Motor neuron (in vitro differentiated cells): ENCODE measurements at places on chromosomes 6 and 20.

- ATAC-seq: peak; percentile 47
Observed at GRCh38 chr6:69279805-69280204, 517.0 kb downstream of the LMBRD1 start.

DNA sequence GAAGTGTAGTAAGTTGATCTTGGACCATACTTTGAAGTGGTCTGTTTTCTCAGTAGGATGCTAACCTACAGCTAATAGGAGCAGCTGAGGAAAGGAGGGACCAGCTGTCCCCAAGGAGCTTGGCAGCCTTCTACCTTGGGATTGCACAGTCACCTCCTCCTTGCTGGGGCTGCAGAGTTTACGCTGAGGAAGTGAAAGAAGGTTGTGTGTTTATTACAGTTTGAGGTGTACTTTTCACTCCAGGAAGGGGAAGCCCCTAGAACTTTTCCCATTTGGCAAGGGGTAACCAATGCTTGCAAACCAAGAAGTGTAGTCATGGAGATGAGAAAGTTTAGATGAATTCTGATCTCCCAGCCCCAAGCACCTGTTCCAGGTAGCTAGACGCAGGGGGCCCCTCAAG lies 58.8 kb downstream of the BMP6 start:
- ATAC-seq: no peak

DNA sequence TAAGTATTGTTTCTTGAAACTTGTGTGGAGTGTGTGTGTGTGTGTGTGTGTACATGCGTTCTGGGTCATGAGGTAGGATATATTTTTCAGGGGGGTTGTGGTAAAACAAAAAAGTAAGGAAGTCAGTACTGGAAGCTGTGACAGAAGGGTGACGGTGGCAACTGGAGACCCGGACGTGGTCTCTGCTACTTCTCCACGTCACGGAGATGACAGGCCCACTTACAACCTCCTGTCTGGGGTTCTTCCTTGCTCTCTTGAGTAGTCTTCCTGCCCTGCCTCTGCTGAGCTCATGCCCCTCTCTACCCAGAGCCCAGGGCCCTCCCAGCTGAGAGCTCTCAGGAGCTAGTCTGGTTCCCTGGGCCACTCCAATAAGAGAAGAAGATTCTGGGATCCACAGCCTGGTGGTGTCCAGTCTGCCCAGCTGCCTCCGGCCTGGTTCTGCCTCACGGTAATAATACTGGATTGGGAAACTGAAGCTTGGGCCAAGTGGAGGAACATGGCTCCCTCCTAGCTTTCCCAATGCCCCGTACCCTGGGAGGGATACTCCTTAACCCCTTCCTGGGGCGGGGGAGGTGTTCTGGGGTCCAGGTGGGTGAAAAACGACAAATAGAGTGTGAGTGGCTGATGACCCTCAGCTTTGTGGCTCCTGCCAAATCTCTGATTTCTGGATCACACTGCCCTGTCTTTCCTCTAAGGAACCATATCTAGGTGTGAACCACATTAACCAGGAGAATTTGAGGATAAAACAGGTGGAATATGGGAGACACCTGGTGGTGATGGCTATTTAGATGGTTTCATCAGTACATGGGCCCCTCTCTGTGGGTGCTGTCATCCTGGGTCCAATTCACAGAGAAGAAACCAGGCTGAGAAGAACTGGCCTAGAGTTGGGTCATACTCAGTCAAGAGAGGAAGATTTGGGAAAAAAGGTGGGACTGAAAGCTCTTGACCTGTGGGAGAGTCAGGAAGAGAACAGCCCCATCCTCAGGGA lies 27.2 kb downstream of the VEGFA start:
- no peak for ATAC-seq

- no peak for ATAC-seq
Observed at GRCh38 chr6:97322226-97322625, 39.2 kb upstream of the MMS22L start.

DNA sequence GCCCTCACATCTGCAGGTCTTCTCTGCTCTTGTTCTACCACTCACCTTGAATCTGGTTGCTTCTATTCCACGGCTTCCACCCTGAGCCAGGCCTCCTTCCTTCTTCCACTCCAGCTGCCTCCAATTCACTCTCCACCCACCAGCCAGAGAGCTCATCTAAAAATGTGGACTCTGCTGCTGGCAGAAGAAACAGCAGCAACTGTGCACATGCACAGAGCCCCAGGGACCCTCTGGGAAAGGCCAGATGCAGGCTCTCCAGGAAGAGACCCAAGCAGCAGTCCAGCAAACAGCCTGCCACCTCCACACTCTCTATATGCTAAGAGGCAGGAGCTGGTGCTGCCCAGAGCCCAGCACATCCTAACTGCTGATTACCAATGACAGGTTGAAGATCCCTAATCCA lies 162.6 kb upstream of the TOP1 start:
- ATAC-seq: no peak

- ATAC-seq: no peak
Observed at GRCh38 chr6:128638817-128639216, 118.4 kb upstream of the PTPRK start.

DNA sequence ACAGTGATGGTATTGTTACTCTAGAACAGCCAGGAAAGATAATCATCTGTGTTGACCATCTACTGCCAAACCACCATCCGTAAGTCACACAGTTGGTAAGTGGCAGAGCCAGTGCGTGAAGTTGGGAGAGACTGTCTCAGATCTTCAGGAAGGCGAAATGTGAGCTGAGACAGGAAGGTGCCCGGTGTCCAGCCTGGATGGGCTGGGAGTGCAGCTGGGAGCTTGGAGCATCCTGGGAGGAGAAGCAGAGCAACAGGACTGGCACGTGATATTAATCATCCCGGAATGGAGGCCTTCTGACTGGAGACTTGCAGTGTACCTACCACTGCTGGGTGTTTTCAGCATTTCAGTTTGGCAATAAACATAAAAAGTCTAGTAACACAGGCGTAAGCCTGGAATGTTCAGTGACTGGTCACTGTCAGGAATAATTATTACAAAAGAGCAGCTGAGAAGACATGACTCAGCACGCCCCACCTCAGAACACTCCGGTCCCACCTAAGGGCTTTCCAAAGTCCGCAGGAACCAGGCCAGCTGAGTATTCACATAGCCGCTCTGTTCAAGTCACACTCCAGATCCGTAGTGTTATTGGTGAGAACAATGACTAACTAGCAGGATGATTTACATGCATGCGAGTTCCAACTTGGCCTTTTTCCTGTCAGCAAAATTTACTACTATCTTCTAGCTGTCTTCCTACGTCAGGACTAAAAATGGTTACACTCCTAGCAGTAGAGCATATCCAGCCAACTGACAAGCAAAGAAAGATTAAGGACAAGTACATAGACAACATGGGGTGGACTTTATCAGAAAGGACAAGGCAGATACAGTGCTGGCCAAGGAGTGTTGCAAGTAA lies 45.1 kb upstream of the PNRC1 start:
- peak; percentile 97 for ATAC-seq

DNA sequence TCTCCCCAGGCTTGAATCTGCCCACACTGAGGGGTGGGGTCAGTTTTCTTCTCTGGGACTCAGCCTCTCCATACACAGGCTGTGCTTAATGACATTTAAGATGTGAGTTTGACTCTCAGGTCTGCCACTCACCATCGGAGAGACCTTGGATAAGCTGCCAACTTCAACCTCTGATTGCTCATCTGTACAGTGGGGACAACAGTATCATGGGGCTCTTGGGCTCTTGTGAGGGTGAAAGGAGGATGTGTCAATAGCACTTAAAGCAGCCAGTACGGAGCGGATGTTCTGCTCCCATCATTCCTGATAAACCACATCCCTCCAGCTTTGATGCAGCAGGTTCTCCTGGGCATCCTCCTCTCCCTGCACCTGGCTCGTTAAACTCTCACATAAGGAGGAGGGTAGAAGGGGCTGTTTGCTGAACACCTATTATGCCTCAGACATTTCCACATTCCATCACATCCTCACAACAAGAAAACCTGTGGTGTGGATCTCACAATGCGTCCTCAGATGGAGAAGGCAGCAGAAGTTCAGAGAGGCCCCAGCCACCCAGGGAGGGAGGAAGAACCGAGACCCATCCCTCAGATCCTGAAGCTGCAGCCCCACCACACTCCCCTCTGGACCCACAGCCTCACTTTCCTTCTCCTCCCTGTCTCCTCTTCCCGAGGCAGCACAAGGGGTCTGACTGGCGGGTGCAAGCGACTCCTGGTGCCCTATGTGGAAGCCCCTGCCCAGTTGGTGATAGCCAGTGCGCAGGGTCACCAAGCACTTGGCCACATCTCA lies 1.9 kb upstream of the PDYN start:
- ATAC-seq: no peak

GRCh38 chr6:50707652-50708300 lies 5.5 kb upstream of the TFAP2D start:
- ATAC-seq: peak; percentile 39

- ATAC-seq: no peak
Observed at GRCh38 chr6:18536591-18537055, 149.5 kb downstream of the RNF144B start.

DNA sequence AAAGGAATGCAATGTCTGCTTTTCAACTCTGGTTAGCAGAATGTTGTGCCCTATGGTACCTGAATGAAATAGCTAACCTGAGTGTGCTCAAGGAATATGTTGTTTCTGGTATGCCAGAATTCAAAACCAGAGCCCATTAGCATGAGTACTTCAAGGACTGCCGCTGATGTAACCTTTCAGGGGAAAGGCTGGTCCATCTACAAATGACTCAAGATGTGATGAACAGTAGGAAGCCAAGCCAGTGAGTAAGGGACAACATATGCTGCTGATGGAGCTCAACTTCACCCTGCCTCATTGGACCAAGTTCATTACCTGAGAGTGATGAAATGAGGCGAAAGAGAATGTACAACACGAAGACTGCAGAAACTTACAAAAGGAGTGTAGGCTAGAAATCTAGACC lies 95.7 kb upstream of the BMP2 start:
- no peak for ATAC-seq

DNA sequence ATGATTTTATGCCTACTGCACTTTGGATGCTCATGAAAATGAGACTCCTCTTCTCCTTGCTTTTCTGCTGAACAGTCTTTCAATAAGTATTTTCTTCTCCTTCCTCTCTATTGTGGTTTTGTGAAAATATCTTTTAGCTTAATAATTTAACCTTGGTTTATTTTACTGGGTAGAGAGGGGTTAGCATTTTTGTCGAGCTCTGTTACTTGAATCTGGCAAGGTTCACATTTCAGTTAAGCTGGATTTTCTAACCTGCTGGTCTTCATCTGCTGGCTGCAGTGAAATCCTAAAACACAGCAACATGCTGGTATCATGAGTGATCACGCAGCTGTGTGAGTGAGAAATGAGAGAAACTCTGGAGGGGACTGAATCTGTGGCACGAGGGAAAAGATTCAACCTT lies 222.7 kb upstream of the NOX3 start:
- ATAC-seq: no peak

- ATAC-seq: peak; percentile 81
Observed at GRCh38 chr6:32668226-32668747, 1.8 kb upstream of the HLA-DQB1 start.
